A549 treated with Mapracorat at 1 μM for 4 hours (cell line): ENCODE measurements at places on chromosomes 6 and 20. TPM values are rescaled to one million over a fixed set of nuclear protein-coding genes. Genes with fewer than 3 reads are reported as not detected.

Gene ETV7
- total RNA-seq: 0.10 to 0.26 TPM (median 0.15 TPM) in 4 of 5 replicates, not detected in the other

Gene TRIM40
- total RNA-seq: not detected in 5 replicates

Gene BPIFA1
- not detected in 5 replicates for total RNA-seq

Gene FAM135A
- 10.1 to 16.2 TPM (median 14.0 TPM) in 5 replicates for total RNA-seq

Gene SLC17A3
- total RNA-seq: 0.82 to 1.1 TPM (median 0.93 TPM) in 5 replicates

Gene IYD
- total RNA-seq: not detected in 5 replicates

Gene DEFB121
- not detected in 5 replicates for total RNA-seq

Gene ADGRF1
- total RNA-seq: 0.04 TPM in 1 of 5 replicates, not detected in the others

Gene ULBP3
- total RNA-seq: 3.7 to 4.2 TPM (median 3.7 TPM) in 5 replicates

Gene HAO1
- not detected in 5 replicates for total RNA-seq

Gene SSTR4
- total RNA-seq: 0.18 to 0.48 TPM (median 0.28 TPM) in 5 replicates

Gene MBOAT1
- 2.2 to 2.7 TPM (median 2.4 TPM) in 5 replicates for total RNA-seq

Gene ILRUN
- total RNA-seq: 30.3 to 34.7 TPM (median 31.7 TPM) in 5 replicates

Gene STMND1
- not detected in 5 replicates for total RNA-seq
